Central memory CD4-positive, alpha-beta T cell (primary cell): ENCODE measurements at places on chromosomes 1 and 21.

GRCh38 chr1:94989398-94989797 lies 62.5 kb upstream of the CNN3 start:
- DNase-seq, result no peak

- DNase-seq, result no peak
Measured at GRCh38 chr1:225465793-225466517, 38.1 kb upstream of the LBR start.

DNA sequence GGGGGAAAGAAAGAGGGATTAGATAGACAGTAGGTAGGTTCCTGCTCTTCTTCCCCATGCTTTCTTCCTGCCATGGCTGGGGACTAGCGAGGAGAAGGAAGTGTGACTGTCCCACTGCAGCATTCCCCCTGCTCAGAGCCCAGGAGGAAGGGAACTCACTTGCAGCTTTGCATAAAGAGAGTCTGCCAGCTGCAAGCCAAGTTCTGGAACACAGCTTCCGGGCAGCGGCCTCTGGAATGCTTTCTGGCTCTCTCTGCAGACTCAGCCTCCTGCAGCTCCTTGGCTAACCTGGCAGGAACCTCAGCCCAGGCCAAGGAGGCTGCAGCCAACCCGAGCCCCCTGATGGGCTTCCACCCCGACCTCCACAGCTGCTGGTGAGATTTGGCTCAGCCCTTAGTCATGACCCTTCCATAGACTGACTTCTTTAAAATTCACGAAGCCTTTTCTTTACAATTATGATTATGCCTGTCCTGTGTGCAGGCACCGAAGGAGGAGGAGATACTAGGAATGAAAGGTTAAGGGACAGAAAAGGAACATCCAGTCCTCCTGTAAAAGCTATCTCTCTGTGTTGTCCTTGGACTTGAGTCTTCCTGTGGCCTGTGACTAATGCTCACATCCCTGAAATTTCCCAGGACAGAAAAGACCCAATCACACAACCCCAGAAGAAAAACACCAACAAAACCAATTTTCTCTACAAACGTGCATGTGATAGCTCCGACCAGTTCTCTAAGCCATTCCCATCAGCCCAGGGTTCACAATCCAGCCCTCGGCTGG lies 108.2 kb upstream of the OLIG2 start:
- no peak for DNase-seq

DNA sequence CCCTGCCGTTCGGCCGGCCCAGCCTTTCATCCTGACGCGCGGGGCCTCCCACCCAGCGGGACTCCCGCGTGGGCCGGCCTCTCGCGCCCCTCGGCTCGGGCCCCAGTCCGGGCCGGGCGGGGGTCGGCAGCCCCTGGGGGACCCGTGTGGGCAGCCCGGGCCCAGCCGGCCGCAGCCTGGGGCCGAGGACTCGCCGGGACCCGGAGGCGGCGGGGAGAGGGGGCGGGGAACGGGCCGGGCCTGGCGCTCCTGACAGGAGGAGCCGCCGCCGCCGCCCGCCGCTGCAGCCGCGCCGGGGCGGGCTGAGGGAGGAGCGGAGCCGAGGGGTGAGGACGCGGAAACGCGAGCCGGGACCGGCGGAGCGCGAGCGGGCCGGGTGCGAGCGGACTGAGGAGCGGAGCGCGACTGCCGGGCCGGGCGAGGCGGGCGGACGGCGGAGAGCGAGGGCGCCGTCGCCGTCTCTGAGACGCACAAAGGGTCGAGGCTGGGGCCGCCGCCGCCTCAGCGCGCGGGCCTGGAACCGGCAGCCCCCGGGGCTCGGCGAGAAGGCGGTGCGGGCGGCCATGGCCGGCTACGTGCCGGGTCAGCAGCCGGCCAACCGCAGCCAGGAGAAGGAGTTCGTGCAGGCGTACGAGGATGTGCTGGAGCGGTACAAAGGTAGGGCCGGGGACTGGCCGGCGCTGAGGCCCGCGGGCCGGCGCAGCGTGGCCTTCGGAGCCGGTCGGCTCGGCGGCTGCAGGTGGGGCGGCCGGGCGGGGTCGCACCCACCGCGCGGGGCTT lies 79.1 kb downstream of the NDUFS5 start:
- peak; percentile 61 for DNase-seq

DNA sequence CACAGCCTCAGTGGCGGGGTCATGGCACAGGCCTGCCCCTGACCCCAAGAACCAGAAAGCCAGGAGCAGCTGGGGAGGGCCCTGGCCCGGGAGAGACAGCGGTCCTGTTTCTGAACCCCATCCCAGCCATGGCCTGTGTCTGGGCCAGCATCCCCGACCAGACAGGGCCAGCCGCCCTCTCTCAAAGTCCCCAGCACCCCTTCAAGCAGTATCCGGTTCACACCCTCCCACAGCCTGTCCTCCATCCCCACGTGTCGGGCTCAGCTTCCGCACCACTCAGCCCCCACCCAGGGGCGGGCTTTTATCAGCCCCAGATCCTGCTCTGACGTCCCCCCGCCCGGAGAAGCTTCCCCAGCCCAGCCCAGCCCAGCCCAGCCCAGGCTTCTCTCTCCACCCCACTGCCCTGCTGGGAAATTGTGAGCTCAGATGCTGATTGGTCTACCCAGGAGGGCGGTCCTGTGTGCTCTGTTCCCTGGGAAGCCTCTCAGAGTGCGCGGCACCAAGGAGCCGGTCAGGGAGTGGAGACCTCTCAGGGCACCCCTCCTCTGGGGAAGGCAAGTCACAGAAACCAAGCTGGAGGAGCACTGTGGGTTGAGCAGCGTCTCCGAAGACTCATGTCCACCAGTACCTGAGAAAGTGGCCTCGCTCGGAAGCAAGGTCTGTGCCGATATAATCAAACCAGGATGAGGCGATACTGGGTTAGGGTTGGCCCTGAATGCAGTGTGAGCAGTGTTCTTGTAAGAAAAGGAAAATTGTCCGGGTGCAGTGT lies 4.7 kb upstream of the FAAP20 start:
- peak; percentile 80 for DNase-seq

GRCh38 chr21:36065497-36066036 lies 4.3 kb upstream of the CBR1 start:
- DNase-seq, result no peak

DNA sequence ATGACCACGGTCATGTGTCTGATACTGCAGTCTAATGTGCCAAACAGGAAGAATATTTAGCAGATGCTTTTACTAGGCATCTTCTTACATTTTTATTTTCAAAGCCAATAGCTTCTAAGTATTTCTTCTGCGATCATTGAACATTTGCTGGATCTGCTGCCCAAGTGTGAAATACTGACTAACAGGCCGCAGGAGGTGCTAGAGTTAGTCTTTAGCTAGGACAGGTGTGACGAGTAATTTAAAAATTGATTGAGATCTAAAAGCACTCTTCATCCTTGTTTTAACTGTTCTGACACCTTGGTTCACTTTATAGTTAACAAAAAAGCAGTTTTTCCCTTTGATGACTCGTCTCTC lies 748 bp upstream of the FAM78B start:
- DNase-seq, result no peak

DNA sequence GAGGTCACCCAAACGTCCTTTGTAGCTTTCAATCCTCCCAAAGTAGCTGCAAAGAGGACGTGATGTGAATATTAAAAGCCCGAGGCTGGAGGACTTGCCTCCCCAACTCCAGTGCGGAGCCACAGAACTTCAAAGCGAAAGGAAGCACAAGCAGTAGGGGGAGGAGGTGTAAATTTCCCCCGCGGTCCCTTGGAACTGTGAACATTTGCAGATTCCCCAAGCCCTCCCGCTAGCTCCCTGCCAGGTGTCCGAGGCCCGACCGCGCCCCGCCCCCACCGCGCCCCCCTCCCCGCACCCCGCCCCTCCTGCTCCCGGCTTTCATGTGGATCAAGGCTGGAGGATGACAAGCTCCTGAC lies 41.5 kb upstream of the HAO2 start:
- no peak for DNase-seq

DNA sequence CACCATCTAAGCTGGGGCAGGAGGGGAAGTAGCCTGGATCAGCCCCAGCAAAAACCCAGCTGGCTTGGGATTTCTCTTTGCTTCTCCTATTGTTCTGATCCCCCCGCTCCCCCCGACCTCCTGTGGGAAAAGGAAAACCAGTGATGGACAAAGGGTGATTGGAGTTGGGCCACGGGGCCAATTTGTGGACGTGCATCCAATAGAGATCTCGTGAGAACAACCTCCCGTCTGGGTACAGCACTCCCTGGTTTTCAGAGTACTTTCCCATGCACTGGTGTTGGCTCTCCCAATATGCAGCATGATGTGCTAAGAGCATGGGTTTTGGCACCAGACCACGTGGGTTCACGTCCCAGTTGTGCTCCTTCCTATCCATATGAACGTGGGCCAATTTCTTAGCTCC lies 9.0 kb downstream of the BLACAT1 start:
- DNase-seq, result no peak

GRCh38 chr1:117609471-117609911 lies 3.6 kb downstream of the TENT5C start:
- DNase-seq, result no peak

- DNase-seq, result no peak
Measured at GRCh38 chr1:12594966-12595756, 22.8 kb downstream of the DHRS3 start.

- DNase-seq, result no peak
Measured at GRCh38 chr1:174828264-174828663, 171.5 kb upstream of the CACYBP start.

DNA sequence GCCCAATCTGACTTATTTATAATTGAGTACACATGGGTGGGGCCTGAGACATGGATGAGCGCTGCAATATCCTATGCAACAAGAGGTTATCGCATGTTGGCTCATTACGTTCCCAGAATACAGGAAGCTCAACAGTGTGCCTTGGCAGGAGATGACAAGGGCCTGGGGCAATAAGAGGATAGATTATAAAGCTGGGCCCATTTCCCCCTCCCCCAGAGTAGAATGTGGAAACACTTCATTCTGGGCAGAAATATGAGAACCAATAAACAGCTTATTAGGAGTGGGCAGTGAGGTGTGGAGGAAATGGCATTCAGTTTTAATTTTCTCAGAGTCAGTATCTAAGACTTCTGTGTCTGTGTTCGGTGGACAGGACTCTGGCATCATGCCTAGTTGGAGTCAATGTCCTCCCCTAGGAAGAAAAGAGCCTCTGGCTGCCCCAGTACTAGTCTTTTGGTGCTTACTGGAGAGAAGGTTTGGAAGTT lies 92.8 kb downstream of the PIK3R3 start:
- no peak for DNase-seq

- no peak for DNase-seq
Measured at GRCh38 chr1:197413564-197413963, 145.5 kb downstream of the CRB1 start.

DNA sequence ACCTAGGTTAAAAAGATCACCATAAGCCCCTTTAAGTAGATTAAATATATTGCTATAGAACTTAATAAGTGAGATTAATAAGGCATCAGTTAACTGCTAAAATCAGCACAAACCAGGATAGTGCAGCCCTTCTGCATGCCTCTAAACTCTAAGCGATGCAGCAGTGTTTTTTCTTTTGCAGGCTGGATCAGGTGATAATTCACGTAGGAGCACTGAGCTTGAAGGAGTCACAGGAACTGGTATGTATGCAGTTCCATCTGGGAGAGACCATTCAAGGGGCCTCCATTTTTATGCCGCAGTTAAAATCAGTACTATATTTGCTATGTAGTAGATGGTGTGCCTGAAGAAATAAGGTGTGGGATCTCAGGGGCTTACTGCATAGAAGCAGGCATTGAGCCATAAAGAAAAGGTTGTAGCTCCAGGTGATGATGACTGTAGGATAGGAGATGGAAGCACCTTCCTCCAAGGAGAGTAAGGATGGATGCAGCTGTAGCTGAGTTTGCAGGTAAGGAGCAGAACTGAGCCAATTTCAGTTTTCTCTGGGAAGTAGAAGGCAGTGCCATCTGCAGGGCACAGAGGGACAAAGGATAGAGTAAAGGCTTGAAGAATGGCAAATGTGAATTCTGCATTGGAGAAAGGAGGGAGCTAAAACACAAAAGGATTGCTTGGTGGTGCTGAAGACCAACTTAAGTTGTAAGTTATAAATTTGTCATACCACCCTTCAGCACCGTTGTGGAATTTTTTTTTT lies 22.6 kb downstream of the NPL start:
- no peak for DNase-seq

DNA sequence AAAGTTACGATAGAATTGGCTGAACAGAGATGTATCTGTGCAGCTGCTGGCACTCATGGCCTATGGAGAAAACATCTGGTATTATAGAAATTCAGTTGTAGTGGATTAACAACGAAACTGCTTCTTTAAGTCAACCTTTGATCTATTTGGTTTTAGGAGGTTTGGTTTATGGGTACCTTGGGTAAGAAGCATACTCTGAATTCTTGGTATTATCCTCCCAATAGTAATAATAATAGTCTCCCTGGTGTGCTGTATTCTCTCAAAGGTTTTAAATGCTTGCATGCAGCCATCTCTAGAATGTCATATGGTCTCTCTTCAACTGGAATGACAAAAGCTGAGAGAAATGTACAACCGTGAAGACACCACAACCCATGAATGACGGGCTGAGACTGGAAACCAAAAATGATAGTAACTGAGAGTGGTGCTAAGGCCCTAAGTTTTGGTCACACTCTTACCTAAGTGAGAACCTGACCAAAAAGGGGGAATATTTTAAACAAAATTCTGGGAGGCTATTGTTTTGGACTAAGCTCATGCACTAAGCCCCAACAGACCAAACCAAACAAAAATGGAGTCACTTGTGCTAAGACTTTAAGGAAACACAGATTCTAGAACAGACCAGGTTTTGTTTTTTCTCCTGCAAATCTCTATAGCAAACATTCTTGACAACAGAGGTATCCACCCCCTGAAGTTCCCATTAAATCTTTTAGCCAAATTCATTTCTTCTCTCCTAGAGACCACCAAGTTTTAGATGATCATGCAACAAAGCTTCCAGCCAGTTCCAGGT lies 17.6 kb upstream of the TMEM61 start:
- DNase-seq, result no peak

DNA sequence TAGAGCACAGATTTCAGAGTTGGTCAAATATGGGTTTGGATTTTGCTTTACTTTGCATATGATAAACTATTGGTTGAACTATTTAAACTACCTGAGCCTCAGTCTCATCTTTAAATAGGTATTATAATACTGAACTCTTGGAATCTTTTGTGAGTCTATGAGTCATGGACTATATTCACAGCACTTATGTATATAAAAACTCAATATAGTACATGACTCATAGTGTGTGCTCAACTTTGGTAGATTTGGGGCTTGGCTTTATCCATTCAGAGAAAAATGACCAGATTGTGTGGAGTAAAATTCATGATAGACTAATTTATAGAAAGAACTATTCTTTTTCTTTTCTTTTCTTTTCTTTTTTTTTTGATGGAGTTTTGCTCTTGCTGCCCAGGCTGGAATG lies 28.7 kb downstream of the FCRL3 start:
- DNase-seq, result no peak

DNA sequence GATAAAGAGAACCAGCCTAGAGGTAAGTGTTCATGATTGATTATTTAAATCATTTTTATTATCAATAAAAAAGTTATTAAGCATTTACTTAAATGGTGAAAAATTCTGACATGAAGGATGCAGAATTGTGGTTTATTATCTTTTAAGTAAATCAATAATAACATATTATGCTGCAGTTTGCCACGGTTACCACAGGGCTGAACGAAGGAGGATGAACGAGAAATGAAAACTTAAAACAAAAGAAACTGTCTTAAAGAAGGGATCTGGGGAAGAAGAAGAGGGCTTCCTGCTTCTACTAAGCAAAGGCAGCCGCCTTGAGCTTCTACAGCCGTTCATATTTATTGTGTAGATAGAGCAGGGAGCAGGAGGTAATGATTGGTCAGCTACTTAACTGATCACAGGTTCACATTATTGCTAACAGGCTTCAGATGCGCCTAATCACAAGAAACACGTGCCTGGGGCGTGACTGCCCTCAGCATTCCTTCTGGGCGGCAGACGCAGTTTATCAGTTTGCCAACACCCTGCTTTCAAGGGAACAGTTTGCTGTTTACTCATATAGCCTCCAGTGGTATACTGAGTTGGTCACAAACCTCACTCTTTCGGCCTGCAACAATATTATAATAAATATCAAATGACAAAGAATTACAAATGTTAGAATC lies 5.8 kb upstream of the FNBP1L start:
- DNase-seq, result no peak
